ENCODE measurements at places on chromosomes 1 and 21.
A peak's percentile ranks its signal among the peaks of the same experiment; 100 is the strongest.

DNA sequence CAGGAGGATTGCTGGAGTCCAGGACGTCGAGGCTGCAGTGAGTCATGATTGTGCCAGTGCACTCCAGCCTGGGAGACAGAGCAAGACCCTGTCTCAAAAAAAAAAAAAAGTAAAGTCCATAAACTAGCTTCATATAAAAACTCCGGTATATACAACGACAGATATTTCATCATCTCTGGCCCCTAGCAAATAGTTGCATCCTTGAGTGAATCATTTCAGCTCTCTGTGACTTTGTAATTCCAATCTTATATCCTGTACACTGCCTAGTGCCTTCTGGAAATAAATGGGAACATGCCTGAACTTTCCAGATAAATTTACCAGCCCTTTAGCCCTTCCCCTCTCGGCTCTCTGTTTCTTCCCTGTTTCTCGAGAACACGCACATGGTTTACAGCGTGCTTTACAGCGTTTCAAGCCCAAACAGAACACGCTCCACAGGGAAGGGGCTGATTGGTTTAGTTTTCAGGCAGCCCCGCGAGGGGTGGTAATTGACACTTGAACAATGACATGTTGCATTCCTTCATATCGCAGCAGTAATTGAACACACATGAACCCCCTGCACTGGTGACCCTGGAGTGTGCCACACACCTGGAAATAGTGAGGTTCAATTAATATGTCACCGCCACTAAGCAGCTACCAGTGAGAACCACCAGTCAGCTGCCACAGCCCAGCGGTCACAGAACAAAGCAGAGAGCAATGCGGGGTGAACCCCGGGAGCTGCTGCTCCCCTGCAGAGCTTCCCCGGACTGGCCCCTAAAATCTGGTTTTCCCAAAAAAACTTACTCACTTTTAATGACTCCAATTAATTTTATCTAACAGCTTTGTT lies 35.7 kb upstream of the SIM2 start:
- DNase-seq: no peak

DNA sequence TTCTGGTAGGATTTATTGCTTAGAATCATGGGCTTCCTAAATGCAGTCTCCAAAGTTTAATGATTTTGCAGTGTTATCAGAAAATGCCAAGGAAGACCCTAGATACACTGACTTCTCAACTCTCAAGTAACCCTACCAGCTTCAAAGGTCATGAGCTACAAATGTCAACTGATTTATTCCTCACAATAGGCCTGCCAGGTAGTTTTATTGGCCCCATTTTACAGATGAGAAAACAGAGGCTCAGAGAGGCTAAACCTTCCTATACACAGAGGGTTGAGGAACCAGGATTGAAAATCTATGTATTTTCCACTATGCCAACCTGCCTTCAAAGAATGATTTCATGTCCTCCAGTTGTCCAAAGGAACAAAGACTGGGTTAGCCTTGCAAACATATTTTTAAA lies 384.4 kb upstream of the POU3F1 start:
- no peak for DNase-seq

GRCh38 chr1:194309269-194309668 lies 1122.9 kb upstream of the B3GALT2 start:
- no peak for DNase-seq

- no peak for DNase-seq
Observed at GRCh38 chr1:55212349-55213150, 2.6 kb downstream of the USP24 start.

- no peak for DNase-seq
Observed at GRCh38 chr1:34052565-34052964, 112.5 kb downstream of the CSMD2 start.

- DNase-seq: peak; percentile 3
Observed at GRCh38 chr1:211577277-211577818, 1.6 kb downstream of the SLC30A1 start.

All from CD4-positive, alpha-beta T cell treated with Interleukin-21 for 1 hour (primary cell).